ENCODE measurements at places on chromosomes 5 and 9.

DNA sequence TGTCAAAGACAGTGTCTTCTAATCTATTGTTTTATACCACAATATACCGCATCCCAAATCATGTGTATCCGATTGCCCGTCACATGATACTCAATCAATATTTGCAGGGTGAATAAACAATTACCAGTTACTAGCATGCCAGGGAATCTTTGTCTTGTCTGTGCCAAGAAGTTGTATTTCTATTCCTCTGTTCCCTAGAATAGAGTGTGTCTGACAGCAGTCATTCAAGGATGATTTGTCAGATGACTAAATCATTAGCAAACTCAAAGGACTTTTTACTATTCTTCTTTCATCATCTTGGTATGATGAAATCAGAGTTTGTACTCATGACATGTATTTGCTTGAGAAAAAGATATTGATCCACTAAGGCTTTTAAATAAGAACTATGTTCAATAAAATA is 348.8 kb downstream of the HTR1A start:
- DNase-seq = no peak

DNA sequence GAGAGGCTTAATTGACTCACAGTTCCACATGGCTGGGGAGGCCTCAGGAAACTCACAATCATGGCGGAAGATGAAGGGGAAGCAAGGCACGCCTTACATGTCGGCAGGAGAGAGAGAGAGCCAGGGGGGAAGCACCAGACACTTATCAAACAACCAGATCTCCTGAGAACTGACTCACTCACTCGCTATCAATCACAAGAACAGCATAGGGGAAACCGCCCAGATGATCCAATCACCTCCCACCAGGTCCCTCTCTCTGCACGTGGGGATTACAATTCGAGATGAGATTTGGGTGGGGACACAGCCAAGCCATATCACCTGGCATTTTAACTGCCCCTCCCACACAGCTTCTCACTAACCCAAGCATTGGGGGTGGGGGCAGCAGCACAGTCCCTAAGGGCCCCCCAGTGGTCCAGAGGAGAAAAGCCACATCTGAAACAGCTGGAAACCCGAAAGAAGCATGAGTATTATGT is 76.1 kb upstream of the ASS1 start:
- peak; percentile 56 for DNase-seq

DNA sequence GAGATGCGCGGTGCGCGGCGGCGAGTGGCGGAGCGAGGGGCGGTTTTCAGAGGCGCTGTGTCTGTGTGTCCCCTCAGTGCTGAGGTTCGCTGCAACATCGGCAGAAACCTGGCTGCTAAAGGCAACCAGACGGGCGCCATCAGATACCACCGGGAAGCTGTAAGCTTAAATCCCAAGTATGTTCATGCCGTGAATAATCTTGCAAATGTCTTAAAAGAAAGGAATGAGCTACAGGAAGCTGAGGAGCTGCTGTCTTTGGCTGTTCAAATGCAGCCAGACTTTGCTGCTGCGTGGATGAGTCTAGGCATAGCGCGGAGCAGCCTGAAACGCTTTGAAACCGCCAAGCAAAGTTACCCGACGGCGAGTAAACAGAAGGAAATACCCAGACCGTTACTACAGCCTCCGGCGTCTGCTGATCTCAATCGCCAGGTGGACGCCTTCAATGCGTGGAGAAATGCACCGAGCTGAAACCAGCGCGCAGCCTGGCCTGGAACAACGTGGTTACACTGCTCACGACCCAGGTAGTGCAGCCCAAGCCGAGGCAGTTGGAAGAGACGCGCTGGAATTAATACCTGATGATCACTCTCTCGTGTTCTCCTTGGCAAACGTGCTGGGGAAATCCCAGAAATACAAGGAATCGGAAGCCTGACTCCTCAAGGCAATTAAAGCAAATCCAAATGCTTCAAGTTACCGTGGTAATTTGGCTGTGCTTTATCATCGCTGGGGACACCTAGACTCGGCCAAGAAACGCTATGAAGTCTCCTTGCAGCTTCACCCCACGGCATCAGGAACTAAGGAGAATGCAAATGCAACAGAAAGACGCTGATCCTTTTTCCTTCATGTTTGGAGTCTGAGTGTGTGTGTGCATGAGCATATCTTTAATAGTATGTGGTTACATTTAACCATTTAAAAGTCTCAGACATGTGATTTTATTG is 15.9 kb downstream of the OR2V1 start:
- no peak for DNase-seq

DNA sequence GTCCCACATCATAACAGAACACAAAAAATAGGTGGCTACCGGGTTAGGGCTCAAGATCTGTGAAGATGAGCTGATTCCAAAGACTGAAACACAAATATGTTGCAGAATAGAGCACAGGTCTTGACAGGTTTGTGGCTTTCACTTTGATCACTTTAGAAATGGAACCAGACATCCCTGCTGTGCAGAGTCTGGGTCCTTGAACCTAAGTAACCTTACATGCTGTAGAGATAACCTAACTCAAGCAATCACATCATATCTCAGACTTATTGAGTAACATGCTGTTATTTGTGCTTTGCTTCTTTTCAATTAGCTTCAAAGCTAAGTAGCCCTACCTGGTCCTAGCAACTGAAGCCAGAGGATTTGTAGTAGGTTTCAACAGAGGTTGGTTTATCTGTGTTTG is 24.3 kb downstream of the FBXW2 start:
- DNase-seq = no peak

- no peak for DNase-seq
These were observed 14.3 kb upstream of the RANBP6 start for GRCh38 chr9:6029604-6030274.

- no peak for DNase-seq
These were observed 126.3 kb downstream of the ATPSCKMT start for GRCh38 chr5:10123254-10123989.

GRCh38 chr9:23341346-23341745 is 484.7 kb downstream of the ELAVL2 start:
- DNase-seq = no peak

- no peak for DNase-seq
These were observed 138.3 kb downstream of the GPBP1 start for GRCh38 chr5:57311921-57312735.

GRCh38 chr9:23821375-23822181 is 4.5 kb downstream of the ELAVL2 start:
- no peak for DNase-seq

- peak; percentile 33 for DNase-seq
These were observed 138.1 kb downstream of the C9orf50 start for GRCh38 chr9:129482521-129483414.

- no peak for DNase-seq
These were observed 43.2 kb upstream of the FOXE1 start for GRCh38 chr9:97809666-97810344.

GRCh38 chr5:140168371-140168770 is 6.6 kb upstream of the CYSTM1 start:
- no peak for DNase-seq

DNA sequence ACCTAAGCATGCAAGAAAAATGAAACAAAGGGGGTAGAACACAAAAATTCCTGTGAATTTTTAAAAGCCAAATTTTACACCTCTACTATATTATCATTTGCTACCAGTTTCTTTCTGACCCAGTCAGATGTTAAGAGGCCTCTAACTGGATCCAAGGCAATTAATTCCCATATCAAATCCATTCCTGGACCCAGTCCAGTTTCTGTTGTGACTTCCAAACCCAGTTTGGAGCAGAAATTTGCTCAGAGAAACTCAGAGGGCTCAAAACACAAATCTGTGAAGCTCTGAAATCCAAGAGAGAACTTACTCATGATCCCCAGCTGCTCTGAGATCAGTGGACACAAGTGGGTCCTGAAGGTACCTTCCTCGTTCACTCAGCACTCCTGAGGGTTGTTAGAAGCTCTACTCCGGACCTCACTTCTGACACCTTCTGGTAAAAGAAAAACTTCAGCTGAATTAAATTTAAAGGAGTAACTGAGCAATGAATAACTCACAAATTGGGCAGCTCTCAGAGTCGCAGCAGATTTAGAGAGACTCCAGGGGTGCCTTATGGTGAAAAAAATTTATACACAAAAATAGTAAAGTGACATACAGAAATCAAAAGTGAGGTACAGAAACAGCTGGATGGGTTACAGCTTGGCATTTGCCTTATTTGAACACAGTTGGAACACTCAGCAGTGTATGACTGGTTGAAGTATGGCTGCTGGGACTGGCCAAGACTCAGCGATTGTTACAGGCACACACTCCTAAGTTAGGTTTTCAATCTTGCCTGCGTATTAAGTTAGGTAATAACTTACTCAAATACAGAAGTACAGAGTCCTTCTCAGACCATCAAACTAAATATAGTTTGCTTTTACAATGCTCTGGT is 32.4 kb downstream of the INSL4 start:
- DNase-seq = no peak

- DNase-seq = peak; percentile 60
These were observed 2.6 kb upstream of the BOD1 start for GRCh38 chr5:173618927-173619519.

DNA sequence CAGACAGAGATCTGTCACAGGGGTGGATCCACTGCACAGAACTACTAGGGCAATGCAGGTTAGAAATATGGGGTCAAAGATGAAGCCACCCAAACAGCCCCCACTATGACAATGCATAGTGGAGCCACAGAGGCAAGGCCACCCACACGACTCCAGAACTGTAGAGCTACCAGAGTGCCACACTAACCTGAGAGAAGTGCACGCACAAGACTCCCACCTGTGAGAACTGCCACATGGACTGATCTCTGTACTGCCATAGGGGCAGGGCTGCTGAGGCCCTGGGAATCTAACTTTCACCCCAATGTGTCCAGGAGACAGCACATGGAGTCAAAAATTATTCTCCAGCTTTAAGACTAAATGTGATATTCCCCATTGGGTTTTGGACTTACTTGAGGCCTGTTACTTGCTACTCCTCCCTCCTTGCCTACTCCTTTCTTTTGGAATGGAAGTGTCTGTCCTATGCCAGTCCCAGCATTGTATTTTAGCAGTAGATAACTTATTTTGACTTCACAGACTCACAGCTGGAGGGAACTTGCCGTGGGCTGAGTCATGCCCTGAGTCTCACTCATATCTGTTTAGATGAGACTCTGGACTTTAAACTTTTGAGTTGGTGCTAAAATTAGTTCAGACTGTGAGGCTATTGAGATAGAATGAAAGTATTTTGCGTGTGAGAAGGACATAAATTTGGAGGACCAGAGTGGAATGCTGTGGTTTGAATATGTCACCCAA is 853.3 kb downstream of the MAT2B start:
- DNase-seq = no peak

GRCh38 chr5:35036536-35036935 is 11.2 kb downstream of the AGXT2 start:
- DNase-seq = no peak

DNA sequence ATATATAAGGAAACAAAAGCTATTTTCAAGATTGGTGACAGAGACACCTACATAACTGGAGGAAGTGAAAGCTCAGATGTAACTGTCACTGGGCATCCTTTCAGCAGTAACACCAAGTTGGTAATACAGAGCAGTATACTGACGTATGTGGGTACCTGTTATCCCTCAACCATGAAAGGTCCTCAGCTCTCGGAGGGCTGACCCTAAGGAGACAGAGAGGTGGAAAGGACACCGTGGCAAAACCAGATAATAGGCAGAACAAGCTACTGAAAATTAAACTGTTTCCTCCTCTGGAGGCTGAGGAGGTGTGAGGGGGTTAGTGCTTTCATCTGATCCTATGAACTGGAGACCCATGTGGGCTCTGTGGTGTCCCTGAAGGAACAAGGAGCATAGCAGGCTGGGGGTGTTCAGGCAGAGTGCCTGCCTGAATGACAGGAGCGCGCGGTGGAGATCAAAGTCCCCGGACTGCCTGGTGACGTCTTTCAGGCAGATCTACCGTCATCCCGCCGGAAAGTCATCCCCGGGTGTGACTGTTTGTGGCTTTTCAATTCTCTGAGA is 130.2 kb upstream of the FSTL4 start:
- DNase-seq = no peak

DNA sequence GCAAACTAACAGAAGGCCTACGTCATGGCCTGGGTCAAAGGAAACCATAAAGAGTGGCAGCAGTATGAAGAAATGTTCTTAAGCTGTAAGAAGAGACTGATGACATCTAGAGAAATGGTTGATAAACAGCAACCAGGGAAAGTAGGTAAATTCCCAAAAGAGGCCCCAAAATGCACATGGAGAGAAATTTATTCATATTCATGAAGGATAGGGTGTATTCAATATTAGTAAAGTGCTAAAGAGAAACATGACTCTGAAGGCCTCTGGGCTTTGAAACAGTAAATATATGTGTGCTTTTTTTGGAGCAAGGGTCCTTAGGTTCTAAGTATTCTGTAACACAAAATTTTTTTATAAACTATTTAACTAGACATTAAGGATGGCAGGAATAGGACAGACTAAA is 149.7 kb upstream of the GRIA1 start:
- DNase-seq = no peak

DNA sequence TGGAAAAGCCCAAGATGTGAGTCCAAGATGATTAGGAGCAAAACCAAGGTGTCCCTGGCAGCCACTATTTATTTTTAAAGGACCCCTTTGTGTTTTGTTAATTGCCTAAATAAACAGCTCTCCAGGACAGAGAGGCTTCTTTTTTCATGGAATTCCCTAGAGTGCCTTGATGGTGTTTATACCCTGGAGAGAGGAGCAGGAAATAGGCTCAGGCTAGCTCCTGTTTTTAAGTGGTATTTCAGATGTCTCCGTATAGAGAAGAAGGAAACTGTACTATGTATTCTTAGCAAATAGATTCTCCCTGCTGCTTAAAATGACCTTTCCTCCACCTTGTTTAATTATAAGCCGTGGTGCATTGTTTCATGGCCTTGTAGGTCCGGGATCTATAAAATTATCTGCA is 292.4 kb downstream of the CD180 start:
- no peak for DNase-seq

GRCh38 chr9:116325924-116326323 is 172.3 kb downstream of the PAPPA start:
- DNase-seq = no peak

- DNase-seq = no peak
These were observed 49.7 kb upstream of the FNIP1 start for GRCh38 chr5:131846536-131846935.

All from stimulated activated CD4-positive, alpha-beta T cell treated with anti-CD3 and anti-CD28 coated beads, Interleukin-4, amount 100 ng/mL, for 24 hours (primary cell).